ENCODE measurements at places on chromosomes 1 and 21. TPM values are rescaled to one million over a fixed set of nuclear protein-coding genes. Genes with fewer than 3 reads are reported as not detected.

The AMPD1 gene
- not detected for total RNA-seq

The COA7 gene
- total RNA-seq: 2.9 TPM

The NTMT2 gene
- not detected for total RNA-seq

The CAPN8 gene
- total RNA-seq: 0.55 TPM

The TCHH gene
- 0.06 TPM for total RNA-seq

The TMOD4 gene
- 6.4 TPM for total RNA-seq

The PCSK9 gene
- total RNA-seq: not detected

The RGSL1 gene
- total RNA-seq: not detected

The TBX19 gene
- total RNA-seq: 3.6 TPM

The MYBPHL gene
- not detected for total RNA-seq

The C1orf105 gene
- not detected for total RNA-seq

The TMEM53 gene
- 1.7 TPM for total RNA-seq

The PAQR6 gene
- 1.9 TPM for total RNA-seq

The USH2A gene
- total RNA-seq: not detected

GRCh38 chr1:240122639-240123613 is 31.2 kb downstream of the FMN2 start:
- DNase-seq: no peak

GRCh38 chr1:6185635-6186382 is 5.7 kb upstream of the CHD5 start:
- DNase-seq: peak; percentile 26

DNA sequence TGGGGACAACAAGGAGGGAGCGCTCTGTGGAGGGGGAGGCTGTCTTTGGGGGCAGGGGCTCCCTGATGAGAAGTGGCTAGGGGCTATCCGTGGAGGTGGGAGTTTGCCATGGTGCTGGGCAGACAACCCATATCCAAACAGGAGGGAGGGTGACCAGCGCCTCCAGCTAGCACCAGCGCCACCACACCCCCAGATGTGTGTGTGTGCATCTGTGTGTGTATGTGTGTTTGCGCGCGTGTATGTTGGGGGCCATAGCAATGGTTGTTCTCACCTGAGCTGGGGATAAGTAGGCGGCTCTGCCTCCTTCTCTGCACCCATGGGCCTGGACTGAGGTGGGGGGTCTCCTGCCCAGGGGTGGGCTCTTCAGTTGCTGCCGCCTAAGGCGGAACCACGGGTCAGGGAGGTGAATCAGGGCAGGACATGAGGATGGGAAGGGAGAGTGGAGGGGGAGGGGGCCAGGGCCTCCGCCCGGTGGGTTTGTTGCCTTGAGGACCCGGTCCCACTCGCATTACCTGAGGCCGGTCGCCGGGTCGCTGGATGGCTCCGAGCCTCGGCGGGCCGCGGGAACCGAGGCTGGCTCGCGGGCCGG is 345 bp downstream of the HPCAL4 start:
- peak; percentile 43 for DNase-seq

- no peak for DNase-seq
These were observed 16.0 kb upstream of the OVAAL start for GRCh38 chr1:180542838-180543145.

DNA sequence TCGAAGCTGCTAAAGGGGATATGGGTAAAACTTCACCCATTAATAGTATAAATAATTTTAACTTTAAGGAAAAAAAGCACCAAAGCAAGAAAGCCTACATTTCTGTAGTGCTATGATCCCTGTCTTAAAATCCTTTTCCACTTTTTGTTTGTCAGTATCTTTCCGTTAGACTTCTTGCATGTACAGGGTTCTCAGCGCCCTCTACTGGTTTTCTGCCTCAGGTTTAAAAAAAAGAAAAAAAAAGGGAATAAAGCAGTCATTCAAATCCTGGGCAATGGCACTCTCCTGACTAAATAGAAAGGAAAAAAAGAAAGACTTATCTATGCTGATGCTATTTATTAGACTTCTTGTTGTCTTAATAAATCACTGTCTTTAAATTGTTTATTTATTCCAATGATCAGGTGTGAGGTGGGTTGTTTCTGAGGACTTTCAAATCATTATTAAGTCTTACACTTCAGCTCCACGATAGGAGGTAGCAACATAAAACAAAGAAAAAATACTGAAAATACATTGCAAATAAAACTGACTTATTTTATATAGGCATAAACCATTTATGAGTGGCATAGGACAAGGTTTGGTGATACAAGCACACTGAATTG is 475.4 kb upstream of the NR5A2 start:
- no peak for DNase-seq

- no peak for DNase-seq
These were observed 65.2 kb upstream of the FAM163A start for GRCh38 chr1:179677882-179678281.

DNA sequence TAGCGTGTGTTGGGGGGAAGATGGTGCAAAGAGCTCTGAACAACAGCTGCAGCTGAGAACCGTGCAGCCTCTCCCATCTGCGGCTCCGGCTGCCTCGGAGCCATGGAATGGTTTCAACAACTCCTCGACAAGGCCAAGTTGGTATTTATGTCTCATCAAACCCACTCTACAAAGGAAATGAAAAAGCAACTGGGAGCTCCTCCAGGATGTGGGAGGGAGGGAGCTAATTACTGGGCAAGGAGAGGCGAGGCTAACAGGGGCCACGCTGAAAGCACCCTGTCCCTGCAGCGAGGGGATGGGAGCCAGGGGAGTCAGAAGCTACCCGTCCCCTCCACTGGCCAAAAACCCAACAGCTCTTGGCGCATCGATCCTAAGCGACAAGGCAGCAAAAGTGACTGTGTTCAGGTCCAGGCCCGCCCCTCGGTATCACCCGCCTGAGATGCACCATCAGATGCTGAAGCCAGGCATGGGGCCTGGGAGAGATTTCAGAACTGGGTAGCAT is 63.1 kb downstream of the ACOT7 start:
- DNase-seq: no peak

GRCh38 chr1:181259026-181259745 is 170.7 kb downstream of the IER5 start:
- no peak for DNase-seq

- no peak for DNase-seq
These were observed 330.0 kb upstream of the DEPDC1 start for GRCh38 chr1:68826836-68827235.

DNA sequence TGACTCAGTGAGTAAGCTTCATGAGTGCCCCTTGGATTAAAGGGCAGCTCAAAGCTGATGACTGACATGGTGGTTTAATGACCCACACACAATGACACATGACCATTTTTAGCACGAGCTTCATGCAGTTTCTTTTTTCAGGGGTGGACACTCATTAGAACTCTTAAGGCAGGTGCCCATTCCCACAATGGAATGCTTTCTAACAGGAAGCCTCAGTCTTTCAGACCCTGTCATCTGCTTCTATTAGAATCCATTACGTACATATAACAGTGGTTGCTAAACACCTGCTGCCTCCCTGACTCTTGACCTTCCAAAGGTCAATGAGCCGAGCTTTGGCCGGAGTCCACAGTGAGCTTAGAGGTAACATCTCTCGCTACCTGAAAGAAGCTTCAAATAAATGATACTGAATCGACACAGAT is 27.4 kb downstream of the AKNAD1 start:
- no peak for DNase-seq

GRCh38 chr1:204357551-204358490 is 1.9 kb downstream of the PLEKHA6 start:
- no peak for DNase-seq

- no peak for DNase-seq
These were observed 93.1 kb upstream of the COL6A1 start for GRCh38 chr21:45888386-45889009.

DNA sequence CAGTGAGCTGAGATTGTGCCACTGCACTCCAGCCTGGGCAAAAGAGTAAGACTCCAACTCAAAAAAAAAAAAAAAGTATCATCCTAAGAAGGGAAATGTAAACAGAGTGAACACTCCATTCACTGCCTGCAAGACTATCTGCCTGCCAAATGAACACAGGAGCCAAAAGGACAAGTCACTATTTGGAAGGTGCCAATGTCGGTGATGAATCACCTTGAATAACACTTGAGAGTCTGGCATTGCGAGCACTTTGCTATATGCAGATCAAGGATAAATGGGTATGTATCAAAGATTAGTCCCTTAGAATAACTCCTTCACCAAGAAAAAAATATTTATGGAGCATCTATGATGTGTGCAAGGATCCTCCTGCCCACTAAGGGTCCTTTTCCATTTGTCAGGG is 6.6 kb downstream of the UBR4 start:
- DNase-seq: no peak

GRCh38 chr1:243792891-243793290 is 57.2 kb downstream of the AKT3 start:
- DNase-seq: no peak

DNA sequence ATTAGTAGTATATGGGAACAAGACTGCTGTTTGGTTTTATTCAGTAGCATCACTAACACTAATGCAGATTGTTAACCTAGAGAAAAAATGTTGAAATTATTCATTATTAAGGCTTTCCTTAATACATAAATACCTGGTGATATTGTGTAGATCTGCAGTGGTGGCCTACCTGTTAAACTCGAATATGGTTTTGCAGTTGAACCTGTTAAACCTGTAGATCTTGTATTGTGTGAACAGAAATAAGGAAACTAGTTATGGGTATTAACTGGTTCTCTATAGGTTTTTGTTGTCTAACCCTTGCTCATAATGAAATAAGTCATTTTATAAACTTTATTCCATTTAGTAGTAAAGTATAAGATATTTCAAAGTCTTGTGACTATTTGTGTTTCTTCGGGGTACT is 23.9 kb downstream of the PKN2 start:
- DNase-seq: no peak

GRCh38 chr21:43827015-43827611 is 37.7 kb downstream of the RRP1 start:
- DNase-seq: no peak

DNA sequence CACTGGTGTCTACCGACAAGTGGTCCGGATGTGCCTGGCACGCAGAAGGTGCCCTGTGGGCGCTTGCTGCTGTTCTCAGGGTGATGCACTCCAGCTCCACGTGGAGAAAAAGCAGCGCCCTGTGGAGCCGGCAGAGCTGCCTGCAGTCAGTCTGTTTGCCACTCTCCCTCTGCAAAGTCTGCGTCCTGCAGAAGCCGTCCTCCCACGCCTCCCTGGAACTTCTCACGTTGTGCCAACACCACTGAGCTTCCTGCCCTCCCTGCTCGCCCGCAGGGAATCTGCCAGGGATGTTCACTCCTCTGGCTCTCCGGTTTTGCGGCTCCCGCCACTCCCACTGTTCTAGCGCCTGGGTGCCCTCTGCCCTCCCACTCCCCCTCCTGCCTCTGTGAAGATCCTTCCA is 19.8 kb upstream of the UBXN10 start:
- no peak for DNase-seq

- DNase-seq: no peak
These were observed 9.3 kb upstream of the MAST2 start for GRCh38 chr1:45793942-45794604.
